ENCODE measurements at places on chromosomes 12 and 14.

DNA sequence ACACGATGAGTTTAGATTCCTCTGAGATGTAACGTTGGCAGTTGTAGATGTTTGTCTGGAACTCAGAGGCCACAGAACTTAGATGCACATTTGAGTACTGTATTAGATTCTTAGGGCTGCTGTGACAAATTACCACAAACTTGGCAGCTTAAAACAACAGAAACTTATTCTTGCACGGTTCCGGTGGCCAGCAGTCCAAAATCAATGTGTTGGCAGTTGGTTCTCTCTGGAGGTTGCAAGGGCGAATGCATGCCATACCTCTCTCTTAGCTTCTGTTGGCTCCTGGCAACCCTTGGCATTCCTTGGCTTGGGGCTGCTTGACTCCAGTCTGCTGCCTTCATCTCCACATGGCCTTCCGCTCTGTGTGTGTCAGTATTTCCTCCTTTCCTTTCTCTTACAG lies 118.9 kb downstream of the C12orf75 start:
- DNase-seq = peak; percentile 49

DNA sequence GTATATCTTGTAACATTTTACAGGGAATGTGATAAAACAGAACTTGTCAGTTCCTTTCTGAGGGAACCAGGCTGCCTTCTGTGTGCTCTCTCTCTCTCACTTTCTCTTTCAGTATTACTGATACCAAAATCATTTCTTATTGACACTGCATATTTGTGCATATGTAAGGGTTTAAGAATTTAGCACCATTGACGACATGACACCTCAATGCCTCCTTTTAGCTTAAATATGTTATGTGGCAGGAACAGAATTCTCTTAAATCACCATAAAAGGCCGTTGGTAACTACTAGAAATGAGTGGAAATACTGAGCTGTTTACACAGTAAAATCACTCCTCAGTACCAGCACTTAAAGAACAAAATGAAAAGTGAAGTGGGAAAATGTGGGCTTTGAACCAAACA lies 457.7 kb upstream of the SYT1 start:
- DNase-seq = no peak

- no peak for DNase-seq
Measured at GRCh38 chr12:67482751-67483661, 165.5 kb upstream of the DYRK2 start.

DNA sequence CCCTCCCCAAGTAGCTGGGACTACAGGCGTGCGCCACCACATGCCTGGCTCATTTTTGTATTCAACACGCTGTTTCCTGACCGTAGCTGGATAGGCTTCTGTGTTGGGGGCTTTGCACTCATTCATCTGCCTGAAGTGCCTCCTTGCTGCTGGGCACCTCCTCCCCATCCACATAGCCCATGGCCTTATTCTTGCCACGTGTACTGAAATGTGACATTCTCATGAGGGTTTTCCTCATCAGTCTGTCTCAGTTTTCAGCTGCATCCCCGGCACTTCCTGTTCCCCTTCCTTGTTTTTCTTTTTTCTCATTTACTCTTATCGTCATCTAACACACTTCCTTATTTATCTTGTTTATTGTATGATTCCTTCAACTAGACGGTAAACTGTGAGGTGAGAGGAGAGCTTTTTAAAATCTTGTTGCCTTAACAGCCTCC lies 36.6 kb downstream of the RCOR1 start:
- DNase-seq = no peak

DNA sequence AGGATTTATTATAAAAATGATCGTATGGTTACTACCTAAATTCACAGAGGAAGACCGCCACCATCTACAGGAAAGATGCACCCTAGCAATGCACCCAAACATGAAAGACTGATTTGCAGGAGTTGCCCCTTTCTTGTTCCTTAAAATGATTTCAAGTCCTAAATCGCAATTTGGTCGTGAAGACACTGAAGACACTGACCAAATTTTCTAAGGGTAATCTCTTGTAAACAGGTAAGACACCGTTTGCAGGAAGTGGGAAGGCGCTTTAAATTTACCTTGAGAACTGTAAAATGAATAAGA lies 1.0 kb downstream of the SOS2 start:
- no peak for DNase-seq

DNA sequence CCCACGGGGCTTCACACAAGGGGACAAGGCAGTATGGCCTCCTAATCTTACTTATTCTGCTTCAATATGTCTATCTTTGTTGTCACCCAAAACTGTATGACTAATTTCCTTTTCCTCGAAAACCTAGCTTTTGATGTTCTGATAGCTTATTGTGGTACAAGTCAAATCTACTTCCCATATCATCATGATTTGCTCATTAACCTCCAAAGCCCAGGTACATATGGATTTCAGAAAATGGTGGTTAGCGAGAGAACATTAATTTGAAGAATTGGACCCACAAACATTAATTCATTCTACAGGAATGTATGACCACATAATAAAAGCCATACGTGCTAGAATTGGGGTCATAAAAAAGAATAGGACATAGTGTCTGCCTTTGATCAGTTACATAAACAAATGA lies 412.5 kb downstream of the CCDC91 start:
- DNase-seq = no peak

- no peak for DNase-seq
Measured at GRCh38 chr12:102016472-102016871, 45.3 kb downstream of the WASHC3 start.

- no peak for DNase-seq
Measured at GRCh38 chr14:23931721-23932289, 21.8 kb upstream of the DHRS4 start.

DNA sequence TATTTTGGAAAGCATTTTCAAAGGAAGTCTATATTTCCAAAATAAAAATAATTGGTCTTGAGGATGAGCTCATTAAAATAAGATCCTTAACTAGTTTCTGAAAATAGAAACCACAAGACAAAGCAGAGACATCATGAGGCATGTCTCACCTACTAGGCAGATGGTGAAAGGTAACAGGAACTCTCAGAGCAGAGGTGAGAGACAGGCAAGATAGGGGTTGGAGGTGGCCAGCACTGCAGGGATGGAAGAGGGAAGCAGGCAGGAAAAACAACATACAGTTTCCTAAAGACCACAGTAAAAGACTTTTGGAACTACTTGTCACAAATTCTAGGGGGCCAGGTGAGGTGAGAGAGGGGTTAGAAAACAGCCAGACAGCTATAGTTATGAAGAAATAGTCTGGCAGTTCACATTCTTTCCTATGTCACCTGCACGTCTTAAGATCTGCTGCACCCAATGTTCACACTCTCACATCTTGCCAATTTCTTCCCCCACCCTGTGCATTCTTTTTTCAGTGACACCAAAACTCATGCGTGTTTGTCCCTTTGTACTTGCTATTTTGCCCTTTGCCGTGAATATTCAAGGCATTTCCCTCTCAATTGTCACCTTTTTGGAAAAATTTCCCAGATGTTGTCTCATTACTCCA lies 341.7 kb upstream of the KITLG start:
- DNase-seq = no peak

DNA sequence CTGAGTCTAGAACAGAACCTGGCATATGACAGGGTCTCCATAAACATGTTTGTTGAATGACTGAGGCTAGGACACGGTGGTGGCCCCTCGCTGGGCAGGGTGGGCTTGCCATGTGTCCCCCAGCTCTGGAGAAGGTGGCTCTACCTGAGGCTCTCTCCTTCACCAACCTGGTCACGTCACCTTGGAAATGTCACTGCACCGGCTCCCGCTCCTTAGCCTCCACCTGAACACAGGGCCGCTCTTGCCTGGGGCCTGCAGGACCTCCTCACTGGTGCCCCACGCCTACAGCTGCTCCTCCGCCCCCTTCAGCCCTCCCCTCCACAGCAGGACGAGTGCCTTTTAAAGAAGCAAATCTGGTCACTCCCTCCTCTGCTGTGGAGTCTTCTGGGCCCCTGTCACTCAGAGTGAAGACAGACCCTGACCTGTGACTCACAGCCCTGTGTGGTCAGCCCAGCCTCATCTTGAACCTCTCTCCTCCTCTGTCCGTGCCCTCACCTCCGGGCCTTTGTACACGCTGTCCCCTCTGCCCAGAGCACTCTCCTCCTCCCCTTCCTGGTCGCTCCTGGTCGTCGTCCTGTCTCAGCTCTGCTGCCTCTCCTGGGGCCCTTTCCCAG lies 81.0 kb downstream of the ADGRD1 start:
- no peak for DNase-seq

DNA sequence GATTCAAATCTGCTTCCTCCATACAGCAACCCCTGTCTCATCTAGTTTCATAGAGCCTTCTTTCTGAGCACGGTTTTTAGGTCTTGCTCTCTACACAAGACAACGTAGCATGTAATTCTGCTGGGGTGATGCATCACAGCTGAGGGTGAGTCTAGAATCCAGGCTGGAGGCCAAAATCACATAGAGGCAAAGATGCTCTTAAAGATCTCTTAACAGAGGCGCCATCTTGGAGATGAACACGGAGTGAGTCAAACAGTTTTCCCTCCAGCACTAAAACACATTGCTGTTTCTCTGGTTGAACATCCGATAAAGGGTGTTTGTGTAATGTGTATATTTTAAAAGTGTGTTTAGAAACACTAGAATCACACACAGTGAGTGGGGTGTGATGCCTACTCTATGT lies 78.9 kb downstream of the NOS1 start:
- no peak for DNase-seq

- peak; percentile 60 for DNase-seq
Measured at GRCh38 chr12:18468246-18469075, 207.1 kb downstream of the PIK3C2G start.

GRCh38 chr12:123387508-123388176 lies 3.7 kb downstream of the KMT5A start:
- no peak for DNase-seq

DNA sequence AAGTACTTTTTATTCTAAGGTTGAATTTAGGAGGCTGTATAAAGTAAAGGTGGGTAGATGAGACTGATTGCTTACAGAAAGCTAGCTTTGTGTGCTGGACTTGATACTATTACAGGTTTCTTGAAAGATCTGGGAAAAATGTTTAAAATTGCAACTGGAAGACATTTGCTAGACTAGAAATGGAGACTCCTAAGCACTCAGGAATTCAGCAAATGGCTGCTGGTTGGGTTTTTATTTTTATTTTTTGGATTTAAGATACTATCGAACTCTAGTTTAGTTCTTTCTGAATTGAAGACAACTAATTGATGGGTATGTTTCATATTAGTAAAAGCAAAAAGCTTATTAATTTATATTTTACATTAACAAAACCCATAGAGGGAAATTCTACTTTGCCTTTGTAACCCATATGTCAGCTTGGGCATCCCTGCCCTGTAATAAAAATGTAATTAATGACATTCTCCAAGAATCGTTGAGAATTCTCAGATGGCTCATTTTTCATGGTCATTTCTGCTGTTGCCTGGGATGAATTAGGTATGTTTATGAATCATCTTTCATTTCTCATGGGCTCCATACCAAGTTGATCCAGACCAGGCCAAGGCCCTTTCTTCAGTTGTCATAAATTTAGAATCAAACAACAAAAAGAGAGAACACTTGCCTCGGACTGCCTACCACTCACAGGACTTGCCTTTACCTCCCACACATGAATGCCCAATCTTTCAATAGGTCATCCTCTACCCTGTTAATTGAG lies 102.1 kb downstream of the ERGIC2 start:
- DNase-seq = peak; percentile 79

DNA sequence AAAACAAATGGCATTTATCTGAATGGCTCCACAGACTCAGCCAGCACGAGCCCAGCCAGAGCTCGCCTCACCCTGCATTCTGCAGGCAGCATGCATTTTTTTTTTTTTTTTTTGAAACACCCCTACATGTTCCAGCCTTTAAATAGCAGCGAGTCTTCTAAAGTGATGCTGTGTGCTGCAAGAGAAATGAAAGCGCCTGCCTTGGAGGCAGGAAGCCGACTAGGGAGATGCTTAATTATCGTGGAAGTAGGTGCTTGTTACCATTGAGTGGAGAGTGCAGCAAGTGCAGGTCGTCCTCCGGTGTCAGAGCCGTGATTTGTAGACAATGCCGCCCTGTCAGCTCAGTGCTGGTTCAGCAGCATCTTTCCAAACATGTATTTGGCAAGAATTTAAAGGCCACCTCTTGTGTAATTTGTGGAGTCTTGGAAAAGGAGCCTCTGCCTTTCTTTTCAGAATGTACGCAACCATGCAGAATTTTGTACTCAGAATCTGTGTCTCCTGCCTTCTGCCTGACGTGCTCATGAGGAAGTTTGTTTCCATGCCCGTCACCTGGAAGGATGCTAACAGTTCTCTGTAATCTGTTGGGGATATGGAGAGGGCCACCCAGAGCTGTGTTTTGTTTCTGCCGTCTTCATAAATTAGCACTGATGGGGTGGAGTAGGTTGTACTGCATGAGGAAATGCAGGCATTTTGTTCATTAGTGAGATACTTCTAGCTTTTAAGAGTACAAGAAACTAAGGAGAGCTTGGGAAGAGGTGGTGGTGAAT lies 345.9 kb upstream of the RGS6 start:
- DNase-seq = no peak

- no peak for DNase-seq
Measured at GRCh38 chr12:68617160-68617926, 6.6 kb downstream of the RAP1B start.

DNA sequence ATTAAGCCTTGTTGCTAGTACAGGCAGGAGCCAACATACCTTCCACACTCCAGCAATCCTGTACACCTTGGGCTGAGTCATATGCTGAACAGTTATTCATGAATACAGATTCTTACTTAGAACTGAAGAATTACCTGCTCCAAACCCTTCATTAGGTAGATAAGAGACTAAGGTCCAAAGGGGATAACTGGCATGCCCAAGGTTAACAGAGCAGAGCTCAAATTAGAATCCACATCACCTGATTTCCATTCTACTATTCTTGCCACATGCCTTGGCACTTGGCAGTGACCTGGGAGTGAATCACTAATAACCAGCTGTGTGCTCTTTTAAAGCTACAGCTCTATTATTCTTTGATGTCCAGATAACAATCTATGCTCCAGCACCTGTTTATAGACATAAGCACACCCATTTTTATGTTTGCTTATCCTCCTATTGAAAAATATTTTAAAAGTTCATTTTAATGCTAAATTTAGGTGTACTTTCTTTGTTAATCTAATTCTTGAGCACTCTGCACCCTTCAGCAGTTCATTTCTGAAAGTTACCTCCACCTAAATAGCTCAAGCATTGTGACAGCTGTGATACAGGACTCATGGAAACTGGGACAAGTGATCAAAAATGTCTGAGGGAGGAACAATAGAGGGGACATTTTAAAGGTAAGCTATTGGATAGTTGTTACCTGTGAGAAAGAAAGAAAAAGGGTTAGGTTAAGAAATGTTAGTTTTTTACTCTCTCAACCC lies 19.4 kb downstream of the LPCAT3 start:
- no peak for DNase-seq

- DNase-seq = no peak
Measured at GRCh38 chr12:1496162-1496900, 98.0 kb downstream of the FBXL14 start.
